ENCODE measurements at places on chromosomes 6 and 20. TPM values are rescaled to one million over a fixed set of nuclear protein-coding genes. Genes with fewer than 3 reads are reported as not detected.
A peak's percentile ranks its signal among the peaks of the same experiment; 100 is the strongest.

The CALHM4 gene
- polyA plus RNA-seq, result not detected

DNA sequence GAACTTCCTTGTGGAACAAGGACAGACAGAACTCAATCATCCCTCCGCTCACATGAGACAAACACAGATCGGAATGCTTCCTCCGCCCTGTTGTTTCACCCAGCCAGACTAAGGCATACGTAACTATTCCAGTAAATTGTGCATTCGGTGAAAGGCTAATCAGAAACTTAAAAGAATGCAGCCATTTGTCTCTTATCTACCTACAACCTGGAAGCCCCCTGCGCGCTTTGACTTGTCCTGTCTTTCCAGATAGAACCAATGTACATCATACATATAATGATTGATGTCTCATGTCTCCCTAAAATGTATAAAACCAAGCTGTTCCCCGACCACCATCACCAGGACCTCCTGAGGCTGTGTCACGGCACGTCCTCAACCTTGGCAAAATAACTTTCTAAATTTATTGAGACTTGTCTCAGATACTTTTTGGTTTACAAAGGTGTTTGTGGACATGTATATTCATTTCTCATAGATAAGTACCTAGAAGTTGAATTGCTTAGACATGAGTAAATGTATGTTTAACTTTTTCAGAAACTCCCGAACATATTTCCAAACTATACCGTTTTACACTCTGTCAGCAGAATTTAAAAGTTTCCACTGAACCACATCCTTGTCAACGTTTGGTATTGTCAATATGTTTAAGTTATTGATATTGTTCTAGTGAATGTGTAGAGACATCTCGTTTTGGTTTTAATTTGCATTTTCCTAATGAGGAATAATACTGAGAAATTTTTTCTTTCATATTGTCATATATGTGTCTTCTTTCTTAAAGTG lies 197.6 kb upstream of the THBS2 start:
- no peak overlapping the region for H3K27ac ChIP-seq
- no peaks in the 10 kb centered on the region for H3K36me3 ChIP-seq

GRCh38 chr6:166775180-166775922 lies 148.3 kb upstream of the RPS6KA2 start:
- no peak overlapping the region for H3K4me3 ChIP-seq
- peaks cover 3% of the 10 kb centered on the region for H3K27me3 ChIP-seq
- no peak overlapping the region for H3K27ac ChIP-seq
- H3K36me3 ChIP-seq, result no peaks in the 10 kb centered on the region

The SLC52A3 gene
- 8.5 TPM for polyA plus RNA-seq

DNA sequence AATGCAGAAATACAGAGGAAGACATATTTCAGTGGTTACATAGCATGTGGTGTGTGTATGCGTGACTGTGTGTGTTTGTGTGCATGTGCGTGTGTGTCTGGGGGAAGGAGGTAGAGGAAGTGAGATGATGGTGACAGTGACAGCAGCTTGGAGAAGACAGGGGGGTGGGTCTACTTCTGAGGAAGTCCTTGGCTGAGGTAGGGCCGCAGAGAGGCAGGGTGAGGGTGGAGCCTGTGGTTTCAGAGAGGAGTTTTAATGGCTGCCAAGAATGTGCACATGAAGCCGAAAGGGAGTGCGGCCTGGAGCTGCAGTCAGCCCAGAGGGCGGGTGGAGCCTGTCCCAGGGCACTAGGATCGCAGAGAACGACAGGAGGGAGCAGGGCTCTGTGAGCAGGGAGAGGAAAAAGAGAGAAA lies 22.7 kb upstream of the RNF24 start:
- H3K4me1 ChIP-seq, result peaks cover 4% of the 10 kb centered on the region
- H3K27me3 ChIP-seq, result no peaks in the 10 kb centered on the region
- peak; percentile 64 for DNase-seq
- H3K36me3 ChIP-seq, result no peaks in the 10 kb centered on the region

DNA sequence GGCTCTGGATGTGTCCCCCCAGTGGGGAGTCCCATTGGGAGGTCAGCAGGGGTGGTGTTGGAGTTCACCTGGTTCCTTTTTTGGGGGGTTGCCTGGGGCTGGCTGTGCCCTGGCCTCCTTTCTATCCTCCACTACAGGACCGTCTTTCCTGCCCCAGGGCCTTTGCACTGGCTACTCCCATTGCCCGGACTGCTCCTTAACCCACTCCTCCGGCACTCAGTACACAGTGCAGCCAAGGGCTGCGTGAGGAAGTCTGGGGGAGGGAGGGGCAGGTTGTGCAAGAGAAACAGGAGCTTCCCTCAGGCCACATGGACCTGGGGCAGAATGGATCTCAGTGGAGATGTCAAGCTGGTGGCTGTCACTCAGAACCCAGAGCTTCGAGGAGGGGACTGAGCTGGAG lies 429.3 kb upstream of the SULF2 start:
- H3K27ac ChIP-seq, result no peak overlapping the region
- H3K4me1 ChIP-seq, result no peaks in the 10 kb centered on the region
- H3K36me3 ChIP-seq, result no peaks in the 10 kb centered on the region
- H3K27me3 ChIP-seq, result no peaks in the 10 kb centered on the region
- no peak for DNase-seq

The TCP11 gene
- 0.03 TPM for polyA plus RNA-seq

DNA sequence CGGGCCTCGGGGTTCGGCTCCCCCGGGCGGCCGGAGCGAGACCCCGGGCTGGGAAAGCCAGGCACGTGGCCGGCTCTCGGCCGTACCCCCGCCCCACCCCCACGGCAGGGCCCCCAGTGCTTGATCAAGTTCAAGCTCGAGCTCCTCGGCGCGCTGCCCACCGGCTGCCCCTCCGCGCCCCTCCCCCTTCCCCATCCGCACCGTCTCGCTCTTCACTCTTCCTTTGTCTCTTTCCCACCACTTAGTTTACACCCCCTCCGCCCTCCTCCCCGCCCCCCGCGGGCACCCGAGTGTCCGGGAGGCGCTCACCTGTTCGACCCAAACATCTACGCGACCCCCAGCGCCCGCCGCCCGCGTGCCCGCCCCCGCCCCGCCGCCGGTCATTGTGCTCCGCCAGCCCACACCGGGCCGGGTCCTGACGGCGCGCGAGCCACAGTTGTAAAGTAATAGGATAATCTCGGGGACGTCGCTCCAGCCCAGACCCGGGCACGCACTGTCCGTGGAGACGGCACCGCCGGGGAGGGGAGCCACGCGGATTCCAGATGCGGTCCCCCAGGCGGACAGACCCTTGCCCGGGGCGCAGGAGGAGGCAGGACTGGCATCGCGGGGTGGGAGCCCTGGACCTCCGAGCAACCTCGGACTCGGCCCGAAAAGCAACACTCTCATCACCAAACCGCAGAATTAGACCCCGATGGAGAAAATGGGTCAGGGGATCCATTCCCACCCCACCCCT lies 100.7 kb downstream of the NOL4L start:
- peak overlapping the region; percentile 79 for H3K4me3 ChIP-seq
- DNase-seq, result peak; percentile 67
- H3K36me3 ChIP-seq, result no peaks in the 10 kb centered on the region
- H3K27me3 ChIP-seq, result no peaks in the 10 kb centered on the region
- peaks cover 40% of the 10 kb centered on the region for H3K4me1 ChIP-seq
- peak overlapping the region; percentile 69 for H3K27ac ChIP-seq

The SLC26A8 gene
- polyA plus RNA-seq, result not detected

The MAPK13 gene
- polyA plus RNA-seq, result 95.5 TPM

The SRSF12 gene
- polyA plus RNA-seq, result 1.3 TPM

The POU5F1 gene
- polyA plus RNA-seq, result 8.7 TPM

- H3K4me1 ChIP-seq, result no peaks in the 10 kb centered on the region
- H3K4me3 ChIP-seq, result no peak overlapping the region
- no peak overlapping the region for H3K27ac ChIP-seq
Measured at GRCh38 chr6:45074439-45074838, 253.7 kb upstream of the RUNX2 start.

The FIG4 gene
- 3.8 TPM for polyA plus RNA-seq

DNA sequence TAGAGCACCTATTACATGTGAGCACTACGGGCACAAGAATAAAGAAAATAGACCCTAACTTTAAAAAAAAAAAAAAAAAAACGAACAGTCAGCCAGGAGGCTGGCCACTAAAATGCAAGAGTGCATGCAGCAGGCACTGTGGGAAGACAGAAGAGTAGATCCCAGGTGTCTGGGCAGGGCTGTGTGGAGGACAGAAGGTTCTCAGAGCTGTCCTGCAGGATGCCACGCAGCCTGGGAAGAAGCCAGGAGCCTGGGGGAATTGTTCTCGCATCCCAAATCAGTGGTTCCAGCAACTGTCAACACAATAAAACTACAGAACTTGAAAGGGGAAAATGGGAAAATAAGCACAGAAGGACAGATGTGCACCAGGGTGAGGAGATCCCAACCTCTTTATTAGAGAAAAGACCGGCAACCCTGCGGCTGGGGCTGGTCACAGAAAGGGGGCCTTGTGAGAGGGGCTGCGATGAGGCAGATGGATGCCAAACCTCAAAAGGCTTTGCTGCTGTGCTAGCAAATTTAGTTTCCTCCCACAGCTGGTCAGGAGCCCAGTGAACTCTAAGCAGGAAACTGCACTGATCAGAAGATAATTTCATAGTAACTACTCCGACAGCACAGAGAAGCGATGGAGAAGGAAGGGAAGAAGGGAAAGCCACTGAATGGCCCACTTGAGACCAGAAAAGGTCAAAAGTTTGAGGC lies 30.9 kb downstream of the MAP3K5 start:
- peak; percentile 54 for DNase-seq
- peak overlapping the region; percentile 79 for H3K27ac ChIP-seq
- no peak overlapping the region for H3K4me3 ChIP-seq
- no peaks in the 10 kb centered on the region for H3K36me3 ChIP-seq
- peaks cover 7% of the 10 kb centered on the region for H3K4me1 ChIP-seq

The ABCF1 gene
- 40.6 TPM for polyA plus RNA-seq

The SLC16A10 gene
- polyA plus RNA-seq, result 24.1 TPM

DNA sequence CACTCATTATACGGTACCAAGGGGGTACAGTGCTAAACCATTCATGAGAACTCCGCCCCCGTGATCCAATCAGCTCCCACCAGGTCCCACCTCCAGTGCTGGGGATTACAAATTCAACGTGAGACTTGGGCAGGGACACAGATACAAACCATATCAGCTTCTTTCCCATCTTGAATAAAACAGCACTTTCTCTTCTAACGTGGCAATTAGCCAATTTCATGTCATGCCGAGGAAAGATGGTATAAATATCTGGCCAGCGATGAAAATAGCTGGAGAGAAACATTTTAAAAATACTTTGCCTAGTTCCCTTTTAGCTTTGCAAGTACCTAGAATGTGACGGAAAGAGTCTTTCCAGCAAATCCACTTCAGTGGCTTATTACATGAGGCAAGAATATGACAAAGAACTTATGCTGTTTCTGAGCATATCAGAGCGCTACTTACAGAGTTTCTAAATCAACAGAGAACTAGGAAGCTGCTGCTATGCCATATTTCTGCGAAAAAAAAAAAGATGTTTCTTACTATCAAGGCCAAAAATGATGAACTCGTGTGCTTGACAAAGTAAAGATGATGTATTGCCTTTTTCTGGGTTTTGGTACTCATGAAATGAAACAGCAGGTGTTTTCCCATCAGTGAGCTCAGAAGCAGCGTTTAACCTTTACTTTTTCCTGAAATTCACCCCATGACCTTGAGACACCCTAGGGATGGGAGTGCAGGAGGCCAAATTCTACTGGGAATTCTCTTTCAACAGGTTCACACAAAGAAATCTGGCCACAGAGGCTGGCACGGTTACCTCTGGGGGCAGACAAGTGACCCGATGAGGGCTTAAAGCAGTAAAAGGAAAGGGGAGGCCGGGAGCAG lies 37.9 kb downstream of the AGPAT4 start:
- no peak for DNase-seq
- H3K27ac ChIP-seq, result no peak overlapping the region
- no peaks in the 10 kb centered on the region for H3K36me3 ChIP-seq
- no peaks in the 10 kb centered on the region for H3K4me1 ChIP-seq
- H3K4me3 ChIP-seq, result no peak overlapping the region

GRCh38 chr6:113031591-113032238 lies 684.6 kb downstream of the RFPL4B start:
- no peaks in the 10 kb centered on the region for H3K27me3 ChIP-seq
- no peak for DNase-seq
- no peak overlapping the region for H3K4me3 ChIP-seq
- no peaks in the 10 kb centered on the region for H3K4me1 ChIP-seq
- H3K36me3 ChIP-seq, result no peaks in the 10 kb centered on the region

The GPLD1 gene
- 1.4 TPM for polyA plus RNA-seq

The BPI gene
- polyA plus RNA-seq, result not detected

The SLC39A7 gene
- 101 TPM for polyA plus RNA-seq

The OPN5 gene
- polyA plus RNA-seq, result not detected

DNA sequence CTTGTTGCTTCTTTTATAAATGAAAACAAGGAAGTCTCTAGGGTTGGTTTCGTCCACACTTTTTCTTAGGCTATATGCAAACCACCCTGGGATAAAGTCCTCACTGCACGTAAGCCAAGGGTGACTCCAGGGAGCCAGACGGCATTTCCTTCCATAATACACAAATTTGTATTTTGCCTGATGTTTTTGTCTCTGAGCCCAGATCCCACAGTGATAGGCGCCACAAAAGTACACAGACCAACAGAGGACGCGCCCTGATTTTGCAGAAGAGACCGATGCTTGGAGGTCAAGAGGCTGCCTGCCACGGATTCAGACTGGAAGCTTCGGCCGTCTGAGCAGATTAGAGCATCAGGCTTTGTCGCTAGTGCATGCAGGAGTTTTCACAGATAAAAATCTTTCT lies 22.8 kb downstream of the FOXQ1 start:
- peaks cover 19% of the 10 kb centered on the region for H3K4me1 ChIP-seq
- no peak overlapping the region for H3K4me3 ChIP-seq
- DNase-seq, result peak; percentile 67
- H3K27me3 ChIP-seq, result no peaks in the 10 kb centered on the region
- peak overlapping the region; percentile 76 for H3K27ac ChIP-seq

The ZHX3 gene
- 6.0 TPM for polyA plus RNA-seq

GRCh38 chr6:89347825-89348224 lies 4.7 kb downstream of the UBE2J1 start:
- no peak for DNase-seq
- no peak overlapping the region for H3K4me3 ChIP-seq
- H3K27ac ChIP-seq, result no peak overlapping the region
- no peaks in the 10 kb centered on the region for H3K36me3 ChIP-seq
- peaks cover 23% of the 10 kb centered on the region for H3K4me1 ChIP-seq
- no peaks in the 10 kb centered on the region for H3K27me3 ChIP-seq

GRCh38 chr6:22716721-22717120 lies 147.4 kb downstream of the HDGFL1 start:
- peak; percentile 28 for DNase-seq
- no peaks in the 10 kb centered on the region for H3K36me3 ChIP-seq
- no peak overlapping the region for H3K27ac ChIP-seq
- H3K27me3 ChIP-seq, result no peaks in the 10 kb centered on the region

- no peaks in the 10 kb centered on the region for H3K27me3 ChIP-seq
- H3K36me3 ChIP-seq, result no peaks in the 10 kb centered on the region
- no peaks in the 10 kb centered on the region for H3K4me1 ChIP-seq
- no peak overlapping the region for H3K27ac ChIP-seq
- H3K4me3 ChIP-seq, result no peak overlapping the region
Measured at GRCh38 chr6:13248053-13248452, 80.3 kb downstream of the TBC1D7 start.

Data from small intestine (tissue), 16 donors.